AG20443 (cell line): ENCODE measurements at places on chromosomes 12 and 14.
A peak's percentile ranks its signal among the peaks of the same experiment; 100 is the strongest.

DNA sequence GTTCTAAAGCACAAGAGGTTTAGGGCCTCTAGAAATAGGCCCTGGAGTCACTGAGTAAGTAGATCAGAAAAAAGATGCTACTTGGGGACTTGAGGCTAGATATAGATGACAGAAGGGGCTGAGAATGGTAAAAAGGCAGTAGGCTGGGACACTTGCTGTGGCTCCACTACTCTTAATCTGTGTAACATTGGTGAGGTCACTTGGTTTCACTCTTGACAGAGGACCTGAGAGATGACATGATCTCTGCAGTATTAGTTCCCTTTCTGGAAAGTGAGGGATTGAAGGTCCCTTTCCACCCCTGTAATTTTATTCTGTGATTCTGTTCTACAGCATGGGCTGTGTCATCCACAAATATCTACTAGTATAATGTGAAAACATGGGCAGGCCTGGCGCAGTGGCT lies 39.7 kb downstream of the MAPKAPK5 start:
- no peak for DNase-seq

DNA sequence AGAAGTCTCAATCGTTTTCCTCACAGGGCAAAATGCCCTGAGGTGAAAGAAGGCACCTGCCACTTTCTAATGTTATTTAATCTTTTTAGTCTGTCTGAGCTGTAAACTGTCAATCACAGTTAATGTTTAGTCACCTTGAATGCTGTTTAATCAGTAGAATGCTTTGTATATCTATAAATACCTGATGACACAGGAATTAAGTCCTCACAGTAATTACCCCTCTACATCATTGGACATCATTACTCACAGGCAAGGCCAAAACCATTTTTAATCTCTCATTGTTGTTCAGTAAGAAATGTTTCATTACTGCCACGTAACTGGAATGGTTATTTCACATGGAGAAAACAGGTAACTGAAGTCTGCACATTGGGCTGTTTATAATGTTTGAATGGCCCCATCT lies 178.8 kb downstream of the EXOC5 start:
- no peak for DNase-seq

- peak; percentile 88 for DNase-seq
Observed at GRCh38 chr12:3170423-3171194, 93.4 kb downstream of the TSPAN9 start.

GRCh38 chr14:104586832-104587620 lies 7.5 kb downstream of the C14orf180 start:
- DNase-seq: peak; percentile 52

- peak; percentile 11 for DNase-seq
Observed at GRCh38 chr14:61927060-61927459, 164.8 kb downstream of the SNAPC1 start.

DNA sequence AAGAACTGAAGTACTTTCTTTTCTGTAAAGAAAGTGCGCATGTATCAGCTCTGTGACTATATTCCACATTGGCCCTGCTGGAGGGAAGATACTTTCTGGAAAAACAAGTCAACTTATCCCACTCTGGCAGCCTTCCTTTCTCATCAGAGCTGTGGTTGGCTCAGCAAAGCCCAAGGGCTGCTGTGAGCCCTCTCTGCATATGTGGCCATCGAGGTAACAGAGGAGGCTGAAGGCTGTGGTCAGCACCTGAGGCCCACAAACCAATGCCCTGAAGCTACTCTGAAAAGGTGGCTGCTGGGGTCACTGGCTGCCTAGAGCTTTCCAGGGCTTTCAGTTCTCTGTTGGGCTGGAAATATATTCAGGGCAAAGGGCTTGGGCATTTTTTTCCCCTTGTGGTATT lies 70.8 kb upstream of the IGF1 start:
- DNase-seq: no peak

- no peak for DNase-seq
Observed at GRCh38 chr14:64220466-64220865, 73.7 kb downstream of the ESR2 start.

- peak; percentile 66 for DNase-seq
Observed at GRCh38 chr12:57008178-57008577, 1.8 kb upstream of the ZBTB39 start.

DNA sequence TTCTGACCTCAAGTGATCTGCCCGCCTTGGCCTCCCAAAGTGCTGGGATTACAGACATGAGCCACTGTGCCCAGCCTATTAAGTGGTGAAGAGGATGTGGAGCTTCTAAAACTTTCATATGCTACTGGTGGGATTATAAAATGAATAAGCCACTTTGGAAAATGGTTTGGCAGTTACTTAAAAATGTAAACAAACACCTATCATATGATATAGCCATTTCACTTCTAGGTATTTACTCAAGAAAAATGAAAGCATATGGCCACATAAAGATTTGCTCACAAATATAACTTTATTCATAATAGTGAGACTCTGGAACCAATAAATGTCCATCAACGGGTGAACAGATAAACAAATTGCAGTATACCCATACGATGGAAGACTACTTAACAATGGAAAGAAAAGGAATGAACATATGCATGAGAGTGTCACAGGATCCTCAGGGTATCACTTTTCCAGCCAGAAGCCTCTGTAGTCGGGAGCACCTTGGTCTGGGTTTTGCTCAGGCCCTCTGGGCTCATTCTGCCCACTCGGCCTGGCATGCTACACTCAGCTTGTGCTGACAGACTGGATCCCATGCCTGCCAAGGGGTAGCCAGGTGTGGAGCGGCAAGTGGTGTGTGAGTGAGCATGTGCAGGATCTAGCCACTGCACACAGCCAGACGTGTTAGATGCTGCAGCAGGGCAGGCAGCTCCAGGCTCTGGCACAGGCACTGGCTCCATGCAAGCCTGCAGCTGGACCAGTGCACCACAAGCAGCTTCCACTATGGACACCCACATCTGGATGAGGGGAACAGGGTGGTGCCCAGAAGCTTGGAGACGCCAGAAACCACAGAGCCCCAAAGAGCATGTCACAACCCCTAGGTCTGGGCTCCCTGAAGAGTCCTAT lies 213.2 kb upstream of the DIO3 start:
- DNase-seq: no peak

DNA sequence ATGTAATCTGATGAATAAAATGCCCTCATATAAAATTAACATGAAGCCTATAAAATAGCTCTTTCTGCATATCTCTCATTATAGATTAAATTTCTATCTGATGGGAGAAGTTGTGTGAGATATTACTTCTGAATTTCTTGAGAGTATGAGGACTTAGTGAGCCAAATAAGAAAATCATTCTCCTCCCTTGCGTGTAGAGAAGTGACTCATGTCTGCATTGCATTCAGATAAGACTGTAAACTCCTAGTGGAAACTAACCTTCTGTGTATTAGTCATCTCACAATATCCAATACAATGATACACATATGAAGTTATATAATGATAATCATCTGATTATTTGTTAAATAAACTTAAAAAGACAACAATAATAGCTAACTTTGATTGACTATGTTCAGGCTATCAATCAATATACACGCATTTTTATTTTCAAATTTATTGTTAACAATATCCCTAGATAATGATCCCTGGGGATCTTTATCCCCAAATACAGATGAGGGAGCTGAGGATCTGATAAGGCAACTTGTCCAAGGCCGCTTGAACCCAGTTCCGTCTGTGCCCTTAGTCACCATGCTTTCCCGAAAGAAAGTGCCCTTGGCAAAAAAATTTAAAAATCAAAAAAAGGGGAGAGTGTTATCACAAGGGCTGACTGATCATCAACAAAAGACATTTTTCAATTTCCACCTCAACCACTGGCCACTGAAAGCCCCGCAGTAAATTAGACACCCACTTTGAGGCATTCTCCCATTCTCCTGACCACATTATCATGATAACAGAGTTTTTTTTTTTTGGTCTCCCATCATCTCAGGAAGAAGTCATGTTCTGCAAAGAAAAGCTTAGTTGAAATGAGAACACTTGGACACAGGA lies 189.2 kb upstream of the RASSF8 start:
- peak; percentile 59 for DNase-seq

- peak; percentile 78 for DNase-seq
Observed at GRCh38 chr14:54487771-54488170, 1.0 kb downstream of the GMFB start.

GRCh38 chr14:105830171-105830570 lies 303.8 kb downstream of the TMEM121 start:
- no peak for DNase-seq

GRCh38 chr12:90390947-90391346 lies 564.0 kb downstream of the CCER1 start:
- no peak for DNase-seq

GRCh38 chr14:92582706-92583452 lies 69.3 kb downstream of the RIN3 start:
- DNase-seq: no peak

DNA sequence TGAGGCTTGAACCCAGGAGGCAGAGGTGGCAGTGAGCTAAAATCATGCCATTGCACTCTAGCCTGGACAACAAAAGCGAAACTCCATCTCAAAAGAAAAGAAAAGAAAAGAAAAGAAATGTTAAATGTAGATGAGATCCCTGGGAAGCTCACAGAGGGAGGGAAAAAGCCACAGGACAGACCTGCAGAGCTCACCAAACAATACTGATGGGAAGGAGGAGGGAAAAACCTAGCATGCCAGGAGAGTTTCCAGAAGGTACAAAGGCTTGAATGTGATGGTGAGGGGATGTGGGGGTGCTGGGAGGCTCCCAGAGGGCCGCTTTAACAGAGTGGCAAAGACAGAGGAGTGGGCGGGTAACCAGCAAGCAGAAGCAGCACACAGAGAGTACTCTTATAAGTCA lies 72.3 kb downstream of the PTPN21 start:
- DNase-seq: no peak

- no peak for DNase-seq
Observed at GRCh38 chr12:117837737-117838050, 131.1 kb downstream of the KSR2 start.

DNA sequence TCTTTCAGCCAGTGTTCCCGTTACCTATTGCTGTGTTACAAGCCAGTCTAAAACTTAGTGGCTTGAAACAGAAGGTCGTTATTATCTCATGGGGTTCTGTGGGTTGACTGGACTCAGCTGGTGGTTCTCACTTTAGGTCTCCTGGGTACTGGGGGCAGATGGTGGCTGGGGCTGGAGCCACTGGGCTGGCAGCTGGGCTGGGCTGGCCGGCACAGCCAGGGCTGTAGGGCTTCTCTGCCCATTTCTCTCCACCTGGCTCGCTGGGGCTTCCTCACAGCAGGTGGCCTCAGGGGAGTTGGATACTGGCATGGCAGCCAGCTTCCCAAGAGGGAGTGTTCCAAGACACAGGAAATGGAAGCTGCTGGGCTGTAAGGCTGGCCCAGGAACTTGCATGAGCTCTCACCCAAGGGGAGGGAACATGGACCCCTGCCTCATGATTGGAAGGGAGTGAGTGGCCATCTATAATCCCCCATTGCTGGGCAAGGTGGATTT lies 27.0 kb downstream of the TUNAR start:
- no peak for DNase-seq

- DNase-seq: peak; percentile 39
Observed at GRCh38 chr14:52391881-52392615, 77.9 kb downstream of the PTGER2 start.

- peak; percentile 67 for DNase-seq
Observed at GRCh38 chr14:53167602-53168328, 14.6 kb upstream of the DDHD1 start.

DNA sequence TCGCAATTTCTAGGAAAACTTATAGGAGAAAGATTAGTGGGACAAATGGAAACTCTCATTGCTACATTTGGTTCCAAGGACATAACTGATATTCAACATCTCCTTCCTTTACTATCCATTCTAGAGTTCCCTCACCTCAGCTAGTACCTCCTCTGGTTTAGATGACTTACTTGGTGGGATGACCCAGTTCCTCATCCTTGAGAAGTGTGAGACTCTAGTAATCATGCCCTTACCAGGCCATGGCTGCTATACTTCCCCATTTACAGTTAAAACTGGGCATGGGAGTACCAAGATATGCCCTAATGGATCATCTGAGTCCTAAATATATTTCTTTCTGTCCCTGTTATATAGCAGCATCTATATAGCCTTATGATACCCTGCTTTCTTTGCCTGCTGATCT lies 58.1 kb downstream of the IFT81 start:
- no peak for DNase-seq

- no peak for DNase-seq
Observed at GRCh38 chr14:59863806-59864525, 6.6 kb downstream of the RTN1 start.

- DNase-seq: no peak
Observed at GRCh38 chr12:90124289-90124688, 415.7 kb upstream of the ATP2B1 start.

DNA sequence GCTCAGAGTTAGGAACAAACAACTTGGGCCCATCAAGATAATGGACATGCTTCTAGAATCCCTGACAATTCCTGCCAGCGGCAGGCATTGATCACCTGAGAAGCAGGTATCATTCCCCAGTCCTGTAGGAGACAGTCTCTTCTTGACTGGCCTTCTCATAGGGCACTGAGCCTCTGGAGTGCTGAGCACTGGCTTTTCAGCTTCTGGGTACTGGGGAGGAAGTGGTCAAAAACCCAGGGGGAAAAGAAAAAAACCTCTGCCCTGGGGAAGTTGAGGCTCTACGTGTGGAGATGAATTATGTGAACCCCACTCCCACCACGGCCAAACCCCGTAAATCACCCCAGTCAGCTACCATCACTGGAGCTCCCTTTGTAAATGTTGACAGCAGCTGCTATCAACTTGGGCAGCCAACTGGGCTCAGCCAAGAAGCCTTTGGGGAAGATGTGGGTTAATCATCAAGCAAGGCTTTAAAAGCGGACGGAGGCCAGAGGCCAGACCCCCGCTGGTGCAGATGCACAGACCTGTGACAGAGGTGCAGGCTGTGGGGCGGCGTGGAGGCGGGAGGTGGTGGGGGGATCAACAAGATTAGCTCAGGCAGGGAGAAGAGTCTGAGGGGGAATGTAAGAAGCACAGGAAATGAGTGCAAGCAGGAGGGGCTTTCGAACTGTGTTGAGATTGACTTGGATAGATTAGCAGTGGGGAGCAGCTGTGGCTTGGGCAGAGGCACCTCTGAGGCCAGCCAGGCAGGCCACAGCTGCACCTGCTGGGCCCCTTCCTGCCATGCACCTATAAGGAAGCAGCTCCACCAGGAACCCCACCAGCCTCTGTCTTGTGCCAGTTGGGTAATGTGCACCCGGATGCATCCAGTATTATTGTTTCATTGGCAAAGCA lies 105.4 kb upstream of the HIF1A start:
- no peak for DNase-seq

- no peak for DNase-seq
Observed at GRCh38 chr12:98154850-98155249, 360.5 kb upstream of the TMPO start.

DNA sequence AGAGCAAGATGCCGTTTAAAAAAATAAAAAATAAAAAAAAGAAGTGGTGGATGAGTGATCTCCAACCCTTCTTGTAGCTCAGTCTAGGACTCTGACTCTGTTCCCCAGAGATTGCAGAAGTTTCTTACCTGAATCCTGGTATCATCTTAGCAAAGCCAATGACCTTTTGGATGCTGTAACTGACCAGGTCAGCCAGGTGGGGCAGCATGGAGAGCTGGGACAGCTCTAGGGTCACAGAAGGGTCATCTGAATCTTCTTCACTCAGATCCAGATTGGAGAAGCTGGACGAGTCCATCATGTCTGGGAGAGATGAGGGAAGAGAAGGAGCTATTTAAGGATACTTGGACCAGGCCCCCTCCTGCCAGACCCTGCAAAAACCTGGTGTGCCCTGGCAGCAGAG lies 35.8 kb upstream of the HDAC7 start:
- DNase-seq: no peak

GRCh38 chr14:48390346-48390745 lies 714.9 kb upstream of the MDGA2 start:
- no peak for DNase-seq

GRCh38 chr12:43978556-43978955 lies 142.7 kb downstream of the TMEM117 start:
- DNase-seq: no peak

GRCh38 chr14:59474172-59474571 lies 9.0 kb upstream of the GPR135 start:
- DNase-seq: no peak

GRCh38 chr12:101181776-101182175 lies 28.3 kb downstream of the SLC5A8 start:
- DNase-seq: no peak
